ENCODE measurements at places on chromosomes 13 and 19.

- DNase-seq, result peak; percentile 65
Observed at GRCh38 chr13:98622931-98623331, 46.0 kb upstream of the STK24 start.

DNA sequence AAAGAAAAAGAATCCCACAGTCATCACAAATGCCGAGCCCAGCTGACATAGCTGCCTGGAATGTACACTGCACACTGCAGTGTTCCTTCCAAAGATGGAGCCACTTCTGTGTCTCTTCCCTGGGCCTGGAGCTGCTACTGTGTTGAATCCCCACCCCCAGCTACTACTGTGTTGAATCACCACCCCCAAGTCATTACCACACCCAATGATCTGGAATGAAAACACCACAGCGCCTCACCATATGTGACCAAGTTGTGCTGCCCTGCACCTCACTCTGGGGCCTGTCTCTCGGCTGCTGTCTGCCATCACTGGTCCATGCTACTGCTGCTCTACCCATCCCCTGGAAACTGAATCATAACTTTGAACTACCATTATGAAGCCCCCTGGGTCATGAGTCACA, 861.2 kb downstream of the UQCRFS1 start:
- DNase-seq, result peak; percentile 33

DNA sequence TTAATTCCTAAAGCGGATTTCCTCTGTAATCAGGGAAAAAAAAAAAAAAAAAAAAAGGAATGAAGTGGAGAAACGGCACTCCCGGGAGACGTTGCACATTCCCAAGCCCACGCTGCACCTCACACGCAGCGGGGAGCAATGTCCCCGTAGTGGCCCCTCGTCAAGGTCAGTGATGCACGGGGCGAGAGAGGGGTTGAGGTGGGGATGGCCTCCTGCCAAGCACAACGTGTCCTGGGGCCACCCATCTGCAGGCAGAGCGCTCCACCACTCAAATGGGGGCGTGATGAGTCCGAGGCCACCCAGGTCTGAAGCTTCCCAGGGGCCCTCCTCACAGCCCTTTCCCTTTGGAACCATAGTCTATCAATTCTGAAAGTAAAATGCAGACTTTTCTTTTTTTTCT, 15.1 kb downstream of the PLK5 start:
- DNase-seq, result peak; percentile 3

DNA sequence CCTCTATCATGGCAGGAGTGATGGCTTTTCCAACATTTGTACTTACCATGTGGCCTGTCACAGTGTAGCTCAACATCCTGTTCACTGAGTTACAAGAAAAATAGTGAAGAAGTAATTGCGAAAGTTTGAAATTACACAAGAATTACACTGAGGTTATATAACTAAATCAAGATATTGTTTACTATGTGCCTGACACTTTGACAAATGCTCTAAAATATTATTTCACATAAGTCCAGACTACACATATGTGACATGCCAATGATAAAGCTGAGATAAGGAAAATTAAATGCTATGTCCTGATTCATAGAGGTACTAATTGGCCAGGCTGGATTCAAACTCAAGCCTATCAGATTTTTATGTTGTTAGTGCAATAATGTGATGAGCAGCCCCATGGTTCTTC, 451.7 kb downstream of the PCDH9 start:
- no peak for DNase-seq

DNA sequence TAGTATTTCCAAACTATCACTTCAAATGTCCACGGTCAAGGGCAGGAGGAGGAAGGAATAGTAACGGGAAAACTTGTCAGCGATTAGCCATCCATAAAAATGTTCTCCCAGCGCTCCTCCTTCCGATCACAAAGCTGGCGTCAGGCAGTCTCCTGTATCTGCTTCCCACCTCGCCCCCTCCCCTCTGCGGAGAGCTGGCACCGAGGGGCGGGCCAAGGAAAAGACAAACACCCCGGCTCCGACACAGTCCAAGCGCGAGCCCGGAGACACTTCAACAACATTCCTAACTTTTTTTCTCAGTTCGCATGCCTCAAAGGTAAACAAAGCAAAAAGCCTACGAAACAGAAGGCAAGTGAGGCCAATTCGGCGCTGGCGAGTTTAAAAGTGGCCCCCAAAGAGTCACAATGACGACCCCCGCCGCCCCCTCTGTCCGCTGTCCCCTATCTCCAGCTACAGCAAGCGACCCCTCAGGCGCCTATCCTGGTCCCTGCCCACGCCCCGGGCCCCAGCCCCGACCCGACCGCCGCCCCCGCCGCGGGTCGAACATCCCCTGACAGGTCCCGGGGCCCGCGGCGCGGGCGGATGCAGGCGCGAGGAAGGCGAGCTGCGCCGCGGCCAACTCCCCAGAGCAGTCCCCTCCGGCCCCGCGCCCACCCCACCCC, 736 bp downstream of the SMAD9 start:
- peak; percentile 35 for DNase-seq
